ENCODE measurements at places on chromosomes 3 and 15.

GRCh38 chr15:29883126-29883525 lies 60.9 kb upstream of the TJP1 start:
- DNase-seq = no peak

DNA sequence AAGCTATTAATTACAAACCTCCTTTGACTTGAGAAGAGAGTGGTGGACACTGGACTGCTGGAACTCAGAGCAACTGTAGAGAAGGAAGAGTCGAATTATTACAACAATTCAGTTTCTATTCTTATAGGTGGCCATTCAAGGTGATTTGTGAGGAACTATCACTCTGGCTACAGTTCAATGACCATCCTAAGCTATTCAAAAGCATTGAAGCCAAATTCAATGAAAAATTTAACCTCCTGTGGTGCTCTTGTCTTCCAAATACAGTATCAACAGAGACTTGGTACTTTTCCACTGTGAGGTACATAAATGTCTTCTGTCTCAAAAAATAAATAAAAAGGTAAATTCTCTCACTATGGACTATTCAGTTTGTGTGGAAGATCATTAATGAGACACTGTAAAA lies 513.3 kb upstream of the SEMA6D start:
- DNase-seq = no peak

DNA sequence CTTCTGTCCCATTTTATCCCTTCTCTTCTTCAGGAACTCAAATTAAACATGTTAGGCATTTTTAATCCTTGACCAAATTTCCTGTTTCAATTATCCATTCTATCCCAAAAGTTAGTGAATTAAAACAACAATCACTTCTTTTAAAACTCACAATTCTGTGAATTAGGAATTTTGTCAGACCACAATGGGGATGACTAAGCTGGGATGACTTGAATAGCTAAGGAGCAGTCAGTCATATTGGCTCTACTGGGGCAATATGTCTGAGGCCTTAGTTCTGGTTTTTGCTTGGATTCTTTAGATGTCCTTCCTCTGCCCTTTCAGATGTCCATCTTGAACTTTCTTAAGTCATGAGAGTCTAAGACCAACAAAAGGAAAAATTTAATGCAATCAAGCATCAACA lies 178.2 kb upstream of the TGFBR2 start:
- DNase-seq = no peak

DNA sequence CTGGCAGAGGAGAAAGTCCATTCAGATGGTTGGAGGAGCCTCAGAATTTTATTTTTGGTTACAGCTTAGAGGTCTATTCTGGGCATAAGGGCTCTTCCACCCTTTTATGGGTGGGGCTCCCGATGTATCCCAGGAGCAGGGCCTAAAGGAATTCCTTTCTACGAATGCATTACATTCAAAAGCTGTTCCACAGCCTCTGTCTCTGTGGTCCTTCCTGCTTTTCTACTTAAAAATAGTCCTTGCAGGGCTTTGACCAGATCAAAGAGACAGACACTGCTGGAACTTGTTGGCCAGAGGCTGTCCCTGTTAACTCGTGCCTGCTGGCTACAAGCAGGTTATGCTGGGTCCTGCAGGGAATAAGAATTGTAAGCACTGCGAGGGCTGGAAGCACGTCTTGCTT lies 14.4 kb upstream of the NOX5 start:
- no peak for DNase-seq

- DNase-seq = no peak
Observed at GRCh38 chr15:27422997-27423396, 452.0 kb downstream of the GABRG3 start.

- no peak for DNase-seq
Observed at GRCh38 chr3:131883711-131884407, 151.0 kb downstream of the CPNE4 start.

GRCh38 chr3:183178833-183179549 lies 16.5 kb upstream of the LAMP3 start:
- no peak for DNase-seq

- DNase-seq = no peak
Observed at GRCh38 chr3:29494305-29495036, 213.6 kb downstream of the RBMS3 start.

- no peak for DNase-seq
Observed at GRCh38 chr15:82021992-82022391, 23.8 kb downstream of the MEX3B start.

- no peak for DNase-seq
Observed at GRCh38 chr3:182185313-182185712, 473.6 kb downstream of the SOX2 start.

Measured in pulmonary artery endothelial cell (primary cell).